ENCODE measurements at places on chromosomes 7 and 10. TPM values are rescaled to one million over a fixed set of nuclear protein-coding genes. Genes with fewer than 3 reads are reported as not detected.

Gene TMEM229A
- 0.20 TPM for polyA plus RNA-seq

Gene TUBAL3
- polyA plus RNA-seq: not detected

Gene CNNM1
- polyA plus RNA-seq: 2.3 TPM

Gene PRTFDC1
- polyA plus RNA-seq: 42.7 TPM

Gene MRPL43
- 94.7 TPM for polyA plus RNA-seq

Gene OPALIN
- polyA plus RNA-seq: not detected

Gene SMKR1
- 4.4 TPM for polyA plus RNA-seq

Gene ITGB8
- polyA plus RNA-seq: 46.4 TPM

Gene POM121C
- 73.7 TPM for polyA plus RNA-seq

Gene ZNF282
- 24.2 TPM for polyA plus RNA-seq

Gene FBXL13
- polyA plus RNA-seq: 2.6 TPM

Gene ICA1
- 33.3 TPM for polyA plus RNA-seq

Gene SHH
- 3.1 TPM for polyA plus RNA-seq

Gene GJD4
- 0.17 TPM for polyA plus RNA-seq

Gene AKR1C3
- 46.3 TPM for polyA plus RNA-seq

Gene MYL7
- polyA plus RNA-seq: 0.29 TPM

Gene CD36
- 24.5 TPM for polyA plus RNA-seq

Gene SPDYE1
- polyA plus RNA-seq: 0.80 TPM

Gene SSC4D
- 3.9 TPM for polyA plus RNA-seq

Gene HMX2
- 1.3 TPM for polyA plus RNA-seq

Gene OR2A42
- 2.0 TPM for polyA plus RNA-seq

Gene MYO1G
- polyA plus RNA-seq: 0.84 TPM

All from left renal pelvis (tissue), 4 donors.